ENCODE measurements at places on chromosomes 2 and 18.

DNA sequence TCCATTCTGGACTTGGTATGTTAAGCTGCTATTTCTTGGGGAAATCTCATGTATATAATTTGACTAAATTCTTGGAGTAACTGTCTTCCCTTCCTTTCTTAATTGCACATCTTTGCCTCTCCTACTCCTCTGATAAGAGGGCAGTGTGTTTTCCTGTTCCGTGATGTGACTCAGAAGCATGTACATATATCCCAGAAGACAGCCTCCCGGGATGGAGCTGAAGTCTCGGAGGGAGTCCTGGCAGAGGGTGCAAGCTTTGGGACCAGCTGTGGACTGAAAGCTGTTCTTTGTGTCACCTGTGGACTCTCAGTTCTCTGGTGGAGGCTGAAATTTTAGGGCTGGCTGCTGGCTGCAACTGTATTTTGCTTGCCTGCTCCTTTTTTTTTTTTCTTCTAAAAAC is 54.7 kb upstream of the MGAT5 start:
- DNase-seq: no peak

DNA sequence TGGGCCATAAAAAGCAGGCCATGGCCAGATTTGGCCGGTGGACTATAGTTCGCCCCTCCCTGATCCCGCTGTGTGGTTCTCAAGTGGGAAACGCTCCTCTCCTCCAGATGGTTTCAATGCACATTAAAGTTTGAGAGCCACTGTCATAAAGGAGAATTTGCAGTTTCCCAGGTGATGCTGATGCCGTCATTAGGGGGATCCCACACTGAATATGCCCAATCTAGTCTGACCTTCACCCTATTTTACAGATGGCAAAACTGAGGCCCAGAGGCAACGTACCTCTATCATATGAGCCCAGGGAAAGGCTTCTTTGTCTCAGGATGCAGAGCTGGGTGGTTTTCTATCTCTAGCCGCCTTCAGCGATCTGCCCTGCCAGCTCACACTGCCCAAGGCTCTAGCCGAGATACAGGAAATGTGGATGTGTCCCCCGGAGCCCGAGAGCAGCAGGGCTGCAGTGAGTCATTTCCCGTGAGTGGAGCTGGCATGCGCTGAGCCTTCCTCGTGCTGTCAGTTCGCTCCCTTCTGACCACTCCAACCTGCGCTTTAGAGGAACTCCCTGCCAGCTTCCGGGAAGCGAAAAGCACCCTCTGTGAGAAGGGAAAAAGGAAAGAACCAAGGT is 116.2 kb downstream of the SMAD7 start:
- DNase-seq: peak; percentile 80

GRCh38 chr2:211766689-211767088 is 771.9 kb downstream of the ERBB4 start:
- no peak for DNase-seq

DNA sequence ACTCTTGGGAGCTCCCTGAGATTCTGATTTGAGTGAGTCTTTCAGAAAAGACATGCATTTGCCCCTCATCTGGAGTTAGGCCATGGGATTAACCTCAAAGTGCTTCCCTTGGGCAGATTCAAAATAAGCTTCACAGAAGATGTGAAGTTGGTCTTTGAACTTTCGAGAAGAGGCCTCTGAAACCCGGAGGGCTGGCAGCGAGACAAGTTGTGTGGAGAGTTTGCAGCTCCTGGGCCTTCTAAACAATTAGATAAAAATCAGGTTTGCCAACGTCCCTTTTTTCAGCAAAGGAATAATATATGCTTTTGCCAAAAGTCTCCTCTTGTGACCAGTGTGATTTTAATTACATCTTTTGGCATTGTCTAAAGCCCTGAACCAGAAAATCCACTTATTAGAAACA is 489.7 kb downstream of the SOX11 start:
- DNase-seq: no peak

DNA sequence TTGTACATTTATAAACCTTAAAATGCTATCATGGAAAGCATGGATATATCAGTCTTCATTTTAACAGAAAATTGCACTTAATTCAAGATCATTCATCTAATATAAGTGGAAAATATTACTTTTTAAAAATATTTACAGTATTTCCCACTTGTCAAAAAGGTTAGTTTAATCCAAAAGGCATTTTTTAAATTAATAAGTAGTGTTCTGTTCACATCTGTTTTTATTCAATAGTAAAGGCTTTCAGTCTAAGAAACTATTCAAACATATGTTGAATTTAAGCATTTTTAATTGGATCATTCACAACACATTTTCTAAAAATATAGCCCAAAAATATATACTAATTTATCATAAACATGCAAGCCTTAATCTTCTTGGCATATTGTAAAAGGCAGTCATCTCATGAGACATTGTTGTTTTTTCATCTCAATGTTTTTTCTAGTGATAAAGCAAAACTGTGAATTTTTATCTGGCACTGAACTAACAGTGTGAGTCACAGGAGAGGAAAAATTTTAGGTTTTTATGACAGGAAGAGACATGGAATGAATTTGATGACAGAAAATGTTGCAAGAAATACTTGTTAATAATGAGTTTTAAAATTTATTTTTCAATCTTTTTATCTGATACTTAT is 1642.5 kb upstream of the TMEFF2 start:
- DNase-seq: no peak

GRCh38 chr2:217660423-217660822 is 342.4 kb downstream of the TNS1 start:
- DNase-seq: no peak

GRCh38 chr18:78794071-78794430 is 185.6 kb upstream of the SALL3 start:
- DNase-seq: no peak

GRCh38 chr2:144403933-144404332 is 116.0 kb downstream of the ZEB2 start:
- no peak for DNase-seq
